ENCODE measurements at places on chromosomes 11 and 22. TPM values are rescaled to one million over a fixed set of nuclear protein-coding genes. Genes with fewer than 3 reads are reported as not detected.

The PATE2 gene
- total RNA-seq = 0.37 TPM

The PHLDA2 gene
- total RNA-seq = 13.3 TPM

The APOL4 gene
- 1.8 TPM for total RNA-seq

The PRR5L gene
- 2.9 TPM for total RNA-seq

The MLC1 gene
- total RNA-seq = not detected

The PHF21B gene
- total RNA-seq = not detected

The CD6 gene
- total RNA-seq = not detected

The WNT11 gene
- total RNA-seq = 1.1 TPM

The SCGB1A1 gene
- not detected for total RNA-seq

The BIRC2 gene
- 42.3 TPM for total RNA-seq
